ENCODE measurements at places on chromosomes 1 and 21. TPM values are rescaled to one million over a fixed set of nuclear protein-coding genes. Genes with fewer than 3 reads are reported as not detected.

The IGSF3 gene
- total RNA-seq, result 11.0 TPM

The TRMT1L gene
- total RNA-seq, result 19.2 TPM

GRCh38 chr21:45465105-45465504 is 60.1 kb downstream of the COL18A1 start:
- no peak for DNase-seq

DNA sequence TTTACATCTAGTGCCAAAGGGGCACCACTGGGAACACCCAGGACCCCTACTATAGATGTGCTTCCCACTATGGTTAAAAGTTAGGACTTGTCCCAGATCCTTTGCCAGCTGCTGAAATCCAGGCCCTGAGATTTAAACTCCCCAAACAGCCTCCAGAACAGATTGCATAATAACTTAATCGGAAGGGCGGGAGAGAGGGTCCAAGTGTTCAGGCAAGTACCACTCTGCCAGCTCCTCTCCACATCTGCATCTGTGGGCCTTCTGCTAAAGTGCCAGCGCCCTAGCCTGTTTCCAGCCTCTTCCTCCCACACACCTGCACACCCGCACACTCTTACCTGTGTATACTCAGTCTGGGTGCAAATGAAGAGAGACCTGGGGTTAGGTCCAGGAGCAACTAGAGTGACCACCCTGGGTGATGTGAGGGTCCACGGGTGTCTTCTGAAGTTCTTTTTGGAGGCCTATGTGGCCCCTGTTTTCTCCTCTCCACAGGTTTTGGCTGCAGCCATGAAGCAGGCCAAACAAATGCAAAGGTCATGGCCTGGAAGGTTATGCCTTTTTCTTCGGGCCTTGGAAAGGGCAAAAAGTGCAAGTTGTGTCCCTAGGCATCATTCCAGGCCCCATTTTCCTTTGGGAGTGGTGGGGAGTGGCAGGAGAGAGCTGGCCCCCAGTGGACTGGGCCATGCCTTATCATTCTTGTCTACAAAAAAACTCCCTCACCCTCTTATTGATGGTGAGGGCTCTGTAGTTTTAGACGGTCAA is 29.3 kb downstream of the KIRREL1 start:
- DNase-seq, result no peak

DNA sequence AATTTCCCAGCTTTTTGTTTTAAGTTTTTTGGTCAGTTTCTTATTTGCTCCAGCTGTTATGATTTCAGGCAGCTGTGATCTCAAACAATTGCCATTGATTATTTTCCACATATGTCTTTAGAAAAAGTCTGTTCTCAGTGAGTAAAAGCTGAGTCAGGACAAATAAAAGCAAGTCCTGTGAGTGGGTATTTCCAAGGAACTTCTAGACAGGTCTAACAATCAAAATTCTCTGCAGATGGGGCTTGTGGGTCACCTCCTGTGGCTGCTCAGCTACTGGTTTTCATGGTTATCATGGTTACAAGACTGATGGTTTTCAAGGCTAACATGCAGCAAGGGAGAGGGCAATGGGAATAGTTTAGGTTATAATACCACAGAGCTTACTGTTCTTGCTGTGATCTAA is 585.7 kb downstream of the LMO4 start:
- no peak for DNase-seq

- no peak for DNase-seq
Measured at GRCh38 chr1:151352021-151352718, 5.1 kb upstream of the RFX5 start.

GRCh38 chr1:61752921-61753389 is 10.7 kb downstream of the PATJ start:
- DNase-seq, result no peak

DNA sequence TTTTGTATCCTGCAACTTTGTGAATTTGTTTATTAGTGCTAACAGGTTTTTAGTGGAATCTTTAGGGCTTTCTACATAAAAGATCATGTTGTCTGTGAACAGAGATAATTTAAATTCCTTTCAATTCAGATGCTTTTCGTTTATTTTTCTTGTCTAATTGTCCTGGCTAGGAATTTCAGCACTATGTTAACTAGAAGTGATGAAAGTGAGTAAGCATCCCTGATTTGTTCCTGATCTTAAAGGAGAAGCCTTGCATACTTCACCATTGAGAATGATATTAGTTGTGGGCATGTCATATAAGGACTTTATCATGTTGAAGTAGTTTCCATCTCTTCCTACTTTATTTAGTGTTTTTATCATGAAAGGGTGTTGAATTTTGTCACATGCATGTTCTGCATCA is 23.6 kb upstream of the TRIM67 start:
- DNase-seq, result no peak
